Common myeloid progenitor, CD34-positive (primary cell): ENCODE measurements at places on chromosomes 7 and 10.

DNA sequence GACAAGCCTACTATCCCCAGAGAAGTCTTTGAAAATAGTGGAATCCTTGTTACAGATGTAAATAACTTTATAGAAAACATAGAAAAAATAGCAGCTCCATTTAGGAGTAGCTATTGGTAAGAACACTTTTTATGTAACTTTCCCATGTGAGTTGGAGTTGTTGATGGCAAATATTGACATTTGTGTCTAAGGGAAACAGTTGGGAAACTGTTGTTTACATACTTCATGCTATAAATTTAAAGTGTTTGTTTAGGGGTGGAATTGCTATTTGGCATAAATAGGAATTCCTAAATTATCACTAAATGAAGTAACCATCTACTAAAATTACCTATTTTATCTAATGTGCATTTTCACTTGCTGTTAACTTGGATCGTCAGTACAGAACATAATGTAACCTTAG is 50.7 kb downstream of the GDI2 start:
- DNase-seq = no peak

DNA sequence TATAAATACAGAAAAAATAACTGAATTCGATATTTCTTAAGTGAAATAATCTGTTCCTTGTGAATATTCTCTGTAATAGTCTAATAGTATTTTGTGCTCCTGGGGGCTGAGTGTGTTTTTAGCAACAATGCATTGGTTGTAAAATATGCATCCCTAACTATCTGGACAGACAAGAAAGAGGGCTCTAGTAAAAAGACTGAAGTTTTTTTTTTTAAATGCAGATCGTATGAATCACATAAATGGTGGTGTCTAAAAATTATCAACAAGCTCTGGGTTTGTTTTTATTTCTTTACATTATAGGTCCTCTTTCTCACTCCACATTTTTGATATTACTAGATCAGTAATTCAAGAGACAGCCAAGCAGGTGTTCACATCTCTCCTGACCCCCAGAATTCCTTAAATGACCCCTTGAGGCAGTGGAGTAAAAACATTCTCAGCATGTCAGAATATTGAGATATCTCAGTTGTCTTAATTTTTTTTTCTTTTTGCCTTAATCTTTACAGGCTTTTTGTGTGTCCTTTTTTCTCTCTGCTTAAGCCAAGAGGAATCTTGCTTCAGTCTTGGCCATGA is 18.2 kb downstream of the ARID5B start:
- DNase-seq = no peak

GRCh38 chr7:27143023-27143949 is at the start of gene HOXA5:
Gene HOXA5, minus strand, starts transcription at chr7:27143681. Its CDS starts 74 bp downstream, at chr7:27143607.
- peak; percentile 69 for DNase-seq

- DNase-seq = no peak
Observed at GRCh38 chr7:90595342-90595800, 750 bp upstream of the CDK14 start.

DNA sequence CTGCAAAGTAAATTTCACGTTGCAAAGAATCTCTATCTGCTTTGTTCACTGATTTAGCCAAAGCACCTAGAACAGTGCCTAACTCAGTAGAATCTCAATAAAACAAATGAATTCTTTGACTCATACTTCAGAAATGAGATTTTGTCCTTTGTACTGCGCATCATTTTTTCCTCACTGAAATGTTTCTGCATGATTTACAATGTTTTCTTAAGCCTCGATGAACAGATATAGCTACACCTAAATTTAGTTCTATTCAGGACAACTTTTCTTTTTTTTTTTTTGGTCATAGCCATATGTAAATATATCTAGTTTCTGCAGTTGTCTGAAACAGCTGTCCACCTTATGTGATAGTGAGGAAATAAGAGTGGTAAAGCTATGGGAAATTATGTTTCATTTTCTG is 15.3 kb downstream of the GNAT3 start:
- DNase-seq = no peak

DNA sequence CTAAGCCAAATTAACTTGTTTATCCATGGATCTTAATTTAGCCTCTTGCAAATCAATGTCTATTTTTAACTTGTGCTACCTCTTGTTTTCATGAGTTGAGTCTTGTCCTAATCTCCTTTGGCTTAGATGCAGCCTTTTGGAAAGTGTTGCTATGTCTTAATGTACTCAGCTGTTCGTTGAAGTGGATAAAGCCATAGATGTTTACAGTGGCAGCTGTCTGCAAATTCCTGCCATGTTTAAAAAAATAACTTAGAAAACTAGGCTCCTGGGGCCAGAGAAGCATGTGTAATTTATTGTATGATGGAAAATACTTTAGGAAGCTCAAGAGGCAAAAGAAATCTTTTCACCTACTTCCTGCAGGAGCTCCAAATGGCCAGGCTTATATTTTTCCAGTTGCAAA is 253.1 kb upstream of the RHOBTB1 start:
- DNase-seq = no peak

- no peak for DNase-seq
Observed at GRCh38 chr7:151833691-151834090, 43.2 kb downstream of the PRKAG2 start.

DNA sequence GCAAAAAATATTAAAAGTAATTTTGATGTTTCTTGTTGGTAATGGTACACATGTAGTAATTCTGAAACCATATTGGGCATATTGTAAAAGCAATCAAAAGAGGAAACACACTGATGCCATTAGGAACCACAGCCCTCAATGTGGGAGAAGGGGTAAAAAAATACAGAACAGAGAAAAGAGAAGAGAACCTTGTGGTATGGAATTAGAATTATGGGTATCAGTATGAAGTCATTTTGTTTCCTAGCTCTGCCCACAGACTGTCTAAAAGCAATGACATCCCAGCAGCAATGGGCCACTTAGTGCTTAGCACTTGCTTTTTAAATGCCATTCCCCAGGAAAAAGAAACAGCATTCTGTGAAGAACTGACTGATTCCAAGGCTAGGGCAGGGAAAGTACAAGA is 61.5 kb downstream of the CPVL start:
- peak; percentile 86 for DNase-seq

GRCh38 chr10:103452506-103453230 is 498 bp upstream of the CALHM2 start:
- DNase-seq = no peak

GRCh38 chr10:48491392-48492139 is 113.3 kb downstream of the ARHGAP22 start:
- no peak for DNase-seq

- no peak for DNase-seq
Observed at GRCh38 chr7:14717816-14718215, 184.7 kb downstream of the DGKB start.

GRCh38 chr10:131003455-131003854 is 308.1 kb downstream of the TCERG1L start:
- no peak for DNase-seq

DNA sequence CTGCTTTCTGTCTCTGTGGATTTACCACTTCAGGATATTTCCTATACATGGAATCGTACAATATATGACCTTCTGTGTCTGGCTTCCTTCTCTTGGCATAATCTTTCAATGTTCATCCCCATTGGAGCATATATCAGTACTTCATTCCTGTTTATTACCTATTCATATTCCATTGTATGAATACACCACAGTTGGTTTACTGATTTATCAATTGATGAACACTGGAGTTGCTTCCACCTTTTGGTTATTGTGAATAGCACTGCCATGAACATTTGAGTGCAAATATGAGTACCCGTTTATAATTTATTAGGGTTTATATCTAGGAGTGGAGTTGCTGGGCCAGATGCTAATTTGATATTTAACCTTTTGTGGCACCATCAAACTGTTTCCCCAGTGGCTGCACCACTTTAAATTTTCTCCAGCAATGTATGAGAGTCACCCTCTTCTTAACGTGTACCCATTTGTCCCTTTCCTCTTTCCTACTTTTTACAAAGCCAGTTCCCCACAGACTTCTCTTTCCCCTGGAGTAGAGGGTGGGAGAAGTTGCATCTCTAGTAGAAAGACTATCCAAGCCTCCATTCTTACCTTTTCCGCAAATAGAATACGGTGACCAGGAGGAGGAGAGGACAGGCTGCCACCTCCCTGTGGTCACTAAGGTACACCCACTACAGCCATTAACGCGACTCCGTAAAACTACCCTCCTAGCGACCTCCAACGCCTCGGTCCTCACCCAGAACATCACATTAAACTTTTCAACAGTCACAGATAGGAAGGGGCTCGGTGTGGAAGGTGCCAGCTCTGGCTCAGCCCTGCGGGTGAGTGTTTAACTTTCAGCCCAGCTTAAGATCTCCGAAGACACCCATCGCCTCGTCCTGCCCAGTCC is 25.6 kb downstream of the SCD start:
- no peak for DNase-seq

- no peak for DNase-seq
Observed at GRCh38 chr10:4296161-4296560, 511.2 kb upstream of the KLF6 start.

GRCh38 chr10:123326674-123327073 is 172.5 kb downstream of the BUB3 start:
- DNase-seq = no peak
